ENCODE measurements at places on chromosomes 4 and X.
A peak's percentile ranks its signal among the peaks of the same experiment; 100 is the strongest.

DNA sequence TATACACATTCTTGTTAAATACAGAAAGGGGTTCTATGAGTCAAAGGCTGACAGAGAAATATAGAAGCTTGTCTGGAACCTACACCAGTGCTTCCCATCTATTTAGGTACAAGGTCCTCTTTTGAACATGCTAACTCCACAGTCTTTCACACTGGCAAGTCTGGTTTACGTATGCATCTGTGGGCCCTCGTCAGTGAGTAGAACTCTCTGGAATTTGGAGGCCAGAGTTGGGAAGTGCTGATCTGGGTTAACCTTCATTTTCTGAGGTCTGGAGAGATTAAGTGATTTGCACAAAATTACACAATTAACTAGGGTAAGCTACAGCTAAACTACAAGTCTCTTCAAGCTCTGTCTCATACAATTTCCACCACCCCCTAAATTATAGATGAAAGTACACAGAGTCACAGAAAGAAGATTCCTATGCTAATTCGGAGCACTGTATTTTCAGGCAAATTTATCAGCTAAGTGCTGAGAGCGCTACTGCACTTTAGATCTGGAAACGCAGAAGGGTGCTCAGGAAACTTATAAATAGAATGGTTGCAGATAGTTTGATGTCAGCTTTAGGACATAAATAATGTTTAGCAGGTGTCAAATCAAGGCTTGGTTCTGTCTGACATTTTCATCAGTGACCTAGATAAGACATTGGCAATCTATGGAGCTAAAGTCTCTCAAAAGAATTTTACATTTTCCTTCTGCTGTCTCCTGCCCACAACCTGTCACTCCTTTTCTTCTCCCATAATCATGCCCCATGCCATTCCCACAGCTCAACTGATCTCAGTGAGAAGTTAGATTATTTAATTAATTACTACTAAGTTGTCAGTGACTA lies 43.0 kb upstream of the PDLIM5 start:
- DNase-seq, result no peak

DNA sequence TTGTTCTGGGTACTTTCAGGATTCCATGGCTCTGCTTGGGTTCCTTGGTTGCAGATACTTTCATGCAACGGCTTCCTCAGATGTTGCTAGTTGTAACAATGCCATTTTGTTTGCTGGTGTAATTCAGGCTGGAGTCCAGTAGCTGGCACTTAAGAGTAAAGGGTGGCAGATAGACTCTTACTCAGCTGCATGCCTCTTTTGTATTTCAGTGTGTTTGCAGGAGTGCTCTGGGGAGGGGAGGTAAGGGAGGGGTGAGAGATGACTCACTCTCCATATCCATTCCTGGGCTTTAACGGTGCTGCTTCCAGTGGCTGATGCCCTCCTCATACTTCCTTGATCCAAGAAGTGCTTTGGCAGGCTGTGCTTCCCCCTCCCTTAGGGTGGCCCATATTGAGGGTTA lies 155.2 kb downstream of the ZNF330 start:
- DNase-seq, result peak; percentile 63

- DNase-seq, result no peak
These were observed 197.9 kb downstream of the ANKRD50 start for GRCh38 chr4:124514588-124514987.

GRCh38 chr4:85818700-85819099 lies 343.8 kb downstream of the ARHGAP24 start:
- no peak for DNase-seq

DNA sequence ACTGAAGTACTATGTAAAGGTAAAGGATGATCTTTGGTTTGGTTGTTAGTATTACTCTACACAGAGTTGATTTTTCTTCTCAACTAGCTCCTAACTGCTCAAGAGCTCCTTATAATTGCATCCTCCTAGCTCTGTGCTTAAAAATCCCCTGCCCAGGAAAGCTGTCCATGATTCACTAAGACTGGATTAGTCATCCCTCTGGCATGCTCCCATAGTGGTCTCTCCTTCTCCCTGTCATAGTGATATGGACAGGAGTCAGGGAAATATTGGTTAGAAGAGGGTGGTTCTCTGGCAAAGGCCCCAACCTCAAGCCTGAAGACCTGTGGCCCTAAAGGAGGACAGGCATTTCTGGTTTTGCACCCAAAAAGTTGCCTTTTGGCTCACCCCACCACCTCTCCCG lies 242.3 kb upstream of the KCNIP4 start:
- peak; percentile 71 for DNase-seq

DNA sequence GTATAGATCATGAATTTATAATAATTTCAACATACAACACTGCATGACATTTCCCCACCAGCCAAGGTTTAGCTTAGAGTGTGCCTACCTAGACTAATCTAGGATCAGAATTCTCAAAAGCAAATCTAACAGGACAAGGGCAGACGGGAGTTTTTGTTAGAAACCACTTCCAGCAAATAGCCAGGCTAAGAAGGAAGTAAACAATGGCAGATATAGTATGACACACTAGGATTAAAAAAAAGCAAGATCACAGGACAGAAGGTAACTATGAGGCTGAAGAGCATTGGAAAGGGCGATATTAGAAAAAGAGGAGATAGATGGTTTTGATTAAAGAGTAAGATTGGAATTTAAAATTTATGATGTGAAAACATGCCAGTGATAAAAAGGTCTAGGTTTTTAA lies 124.8 kb downstream of the LRBA start:
- no peak for DNase-seq

GRCh38 chr4:125663896-125664767 lies 349.4 kb downstream of the FAT4 start:
- no peak for DNase-seq

GRCh38 chrX:121649417-121649816 lies 602.0 kb downstream of the GLUD2 start:
- no peak for DNase-seq

- DNase-seq, result no peak
These were observed 34.4 kb downstream of the TMSB4X start for GRCh38 chrX:13009273-13009672.
